A549 treated with Mapracorat at 1 μM for 4 hours (cell line): ENCODE measurements at places on chromosomes 6 and 20. TPM values are rescaled to one million over a fixed set of nuclear protein-coding genes. Genes with fewer than 3 reads are reported as not detected.

Gene SMLR1
- total RNA-seq: not detected in 5 replicates

Gene DEFB125
- not detected in 5 replicates for total RNA-seq

Gene ZNF337
- total RNA-seq: 16.9 to 22.5 TPM (median 19.4 TPM) in 5 replicates

Gene SLC22A7
- not detected in 5 replicates for total RNA-seq

Gene OR2H2
- not detected in 5 replicates for total RNA-seq

Gene HCK
- total RNA-seq: 0.08 to 0.20 TPM (median 0.12 TPM) in 5 replicates

Gene RAET1G
- total RNA-seq: 6.8 to 11.2 TPM (median 9.3 TPM) in 5 replicates

Gene ADGRF1
- 0.04 TPM in 1 of 5 replicates, not detected in the others for total RNA-seq

Gene TMEM244
- total RNA-seq: not detected in 5 replicates

Gene TTK
- 15.9 to 20.5 TPM (median 19.2 TPM) in 5 replicates for total RNA-seq

Gene FAM209B
- 0.22 to 0.67 TPM (median 0.34 TPM) in 5 replicates for total RNA-seq

Gene TRAPPC3L
- total RNA-seq: not detected in 5 replicates

Gene SLC12A5
- 13.5 to 17.2 TPM (median 14.0 TPM) in 5 replicates for total RNA-seq

Gene RAD21L1
- total RNA-seq: not detected in 5 replicates

Gene CRISP2
- total RNA-seq: not detected in 5 replicates

Gene SHLD1
- total RNA-seq: 6.8 to 9.3 TPM (median 8.0 TPM) in 5 replicates

Gene POU3F2
- total RNA-seq: not detected in 5 replicates

Gene EMILIN3
- 0.30 to 0.63 TPM (median 0.43 TPM) in 5 replicates for total RNA-seq

Gene SLC35D3
- 0.05 to 0.14 TPM (median 0.12 TPM) in 3 of 5 replicates, not detected in the others for total RNA-seq

Gene COL12A1
- total RNA-seq: 4.6 to 6.7 TPM (median 5.5 TPM) in 5 replicates

Gene CFB
- total RNA-seq: 1.9 to 2.3 TPM (median 2.0 TPM) in 5 replicates

Gene LAMA2
- total RNA-seq: 0.30 to 1.2 TPM (median 0.51 TPM) in 5 replicates

Gene CTAGE9
- total RNA-seq: not detected in 5 replicates

Gene HLA-DOA
- not detected in 5 replicates for total RNA-seq

Gene CRISP3
- not detected in 5 replicates for total RNA-seq

Gene CCR6
- 0.06 to 0.16 TPM (median 0.09 TPM) in 3 of 5 replicates, not detected in the others for total RNA-seq
